ENCODE measurements at places on chromosomes 7 and 10.

GRCh38 chr10:78778444-78779338, 290.1 kb upstream of the ZMIZ1 start:
- no peak for DNase-seq

DNA sequence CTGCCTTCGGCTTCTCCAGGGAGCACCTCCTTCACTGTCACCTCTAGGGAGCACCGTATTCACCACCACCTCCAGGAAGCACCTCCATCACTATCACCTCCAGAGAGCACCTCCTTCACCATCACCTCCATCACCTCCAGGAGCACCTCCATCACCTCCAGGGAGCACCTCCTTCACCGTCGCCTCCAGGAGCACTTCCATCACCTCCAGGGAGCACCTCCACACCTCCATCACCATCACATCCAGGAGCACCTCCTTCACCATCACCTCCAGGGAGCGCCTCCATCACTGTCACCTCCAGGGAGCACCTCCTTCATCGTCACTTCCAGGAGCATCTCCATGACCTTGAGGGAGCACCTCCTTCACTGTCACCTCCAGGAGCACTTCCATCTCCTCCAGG, 102.3 kb downstream of the DNAJB6 start:
- no peak for DNase-seq

GRCh38 chr10:108112218-108112617, 947.7 kb upstream of the SORCS1 start:
- DNase-seq: no peak

DNA sequence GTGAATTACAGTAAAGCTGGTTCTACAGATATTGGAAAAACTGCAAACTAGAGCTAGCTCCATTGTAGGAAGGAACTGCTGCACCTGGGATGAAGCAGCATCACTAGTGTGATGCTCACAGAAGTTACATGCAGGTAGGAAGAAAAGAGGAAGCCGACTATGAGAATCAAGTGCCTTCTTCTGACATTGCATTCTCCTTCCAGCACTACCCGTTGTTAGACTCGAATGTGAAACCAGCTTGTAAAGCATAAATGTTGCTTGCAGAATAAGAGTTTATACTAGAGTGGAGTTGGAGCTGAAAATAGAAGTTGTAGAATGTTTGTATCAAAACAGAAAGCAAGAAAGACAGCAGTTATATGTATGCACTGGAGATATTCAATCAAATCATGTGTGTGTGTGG, 49.9 kb downstream of the TRIM24 start:
- no peak for DNase-seq

DNA sequence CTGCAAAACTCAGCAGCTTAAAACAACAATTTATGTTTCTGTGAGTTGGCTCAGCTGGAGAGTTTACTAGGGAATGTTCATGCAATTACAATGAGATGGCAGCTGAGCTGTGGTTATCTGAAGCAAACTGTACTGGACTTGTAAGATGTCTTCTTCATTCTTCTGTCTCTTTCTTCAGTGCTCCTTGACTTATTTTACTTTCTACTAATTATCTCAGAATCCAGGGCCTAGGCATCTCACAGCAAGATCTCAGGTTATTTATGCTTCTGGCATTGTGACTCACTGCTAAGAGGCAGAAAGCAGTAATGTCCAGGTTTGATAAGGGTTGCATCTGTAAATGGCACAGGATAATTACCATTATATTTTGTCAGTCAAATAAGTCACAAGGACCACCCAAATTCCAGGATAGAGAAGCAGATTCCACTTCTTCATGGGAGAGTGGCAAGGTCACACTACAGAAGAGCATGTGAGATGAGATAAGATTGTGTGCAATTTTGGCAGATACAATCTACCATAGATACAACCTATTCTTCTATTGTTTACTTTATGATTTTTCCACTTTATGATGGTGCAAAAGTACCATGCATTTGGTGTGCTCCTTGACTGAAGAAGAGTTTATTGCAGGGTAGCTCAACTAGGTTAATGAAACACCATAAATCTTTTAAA, 16.8 kb downstream of the VIM start:
- no peak for DNase-seq

DNA sequence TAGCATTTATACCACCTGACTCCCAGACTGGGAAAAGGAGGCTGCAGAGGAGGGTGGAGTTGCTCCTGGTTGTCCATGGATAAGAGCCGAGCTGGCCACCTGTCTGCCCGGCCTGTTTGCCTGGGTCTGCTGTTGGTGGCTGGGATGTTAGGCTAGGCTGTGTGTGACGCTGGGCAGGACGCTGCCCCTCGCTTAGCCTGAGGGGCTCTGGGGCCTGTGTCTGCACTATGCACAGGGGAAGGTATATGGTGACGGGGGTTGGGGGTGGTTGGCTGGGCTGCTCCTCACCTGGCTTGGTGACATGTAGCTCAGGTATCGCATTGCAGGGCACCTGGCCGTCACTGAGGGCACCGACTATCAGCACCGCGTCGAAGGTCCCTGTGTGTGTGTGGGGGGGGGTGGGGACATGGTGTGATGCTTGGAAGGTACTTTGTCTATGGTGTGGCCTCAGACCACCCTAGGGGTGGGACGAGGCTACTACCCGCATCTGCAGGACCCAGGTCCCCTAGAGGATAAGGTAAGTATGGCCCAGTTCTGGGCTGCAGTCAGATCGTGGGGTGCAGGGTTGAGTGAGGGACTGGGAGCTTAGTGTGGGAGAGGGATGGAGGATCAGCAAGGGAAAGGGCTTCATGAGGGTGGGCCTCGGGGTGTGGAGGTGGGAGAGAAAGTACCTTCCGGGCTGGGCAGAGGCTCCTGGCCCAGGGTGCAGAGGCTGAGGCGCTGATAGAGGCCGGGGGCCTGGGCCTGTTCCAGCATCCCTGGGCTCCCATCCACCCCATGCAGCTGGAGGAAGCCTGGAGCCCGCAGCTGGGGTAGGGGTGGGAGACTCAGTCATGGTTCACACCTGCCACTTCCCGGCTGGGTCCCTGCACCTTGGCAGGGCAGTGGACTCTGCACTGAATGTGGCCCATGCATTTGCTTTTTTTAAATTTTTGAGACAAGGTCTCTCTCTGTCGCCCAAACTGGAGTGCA, 2.3 kb downstream of the METTL27 start:
- DNase-seq: no peak

- no peak for DNase-seq
Measured at GRCh38 chr7:108947526-108947925, 377.9 kb downstream of the DNAJB9 start.

DNA sequence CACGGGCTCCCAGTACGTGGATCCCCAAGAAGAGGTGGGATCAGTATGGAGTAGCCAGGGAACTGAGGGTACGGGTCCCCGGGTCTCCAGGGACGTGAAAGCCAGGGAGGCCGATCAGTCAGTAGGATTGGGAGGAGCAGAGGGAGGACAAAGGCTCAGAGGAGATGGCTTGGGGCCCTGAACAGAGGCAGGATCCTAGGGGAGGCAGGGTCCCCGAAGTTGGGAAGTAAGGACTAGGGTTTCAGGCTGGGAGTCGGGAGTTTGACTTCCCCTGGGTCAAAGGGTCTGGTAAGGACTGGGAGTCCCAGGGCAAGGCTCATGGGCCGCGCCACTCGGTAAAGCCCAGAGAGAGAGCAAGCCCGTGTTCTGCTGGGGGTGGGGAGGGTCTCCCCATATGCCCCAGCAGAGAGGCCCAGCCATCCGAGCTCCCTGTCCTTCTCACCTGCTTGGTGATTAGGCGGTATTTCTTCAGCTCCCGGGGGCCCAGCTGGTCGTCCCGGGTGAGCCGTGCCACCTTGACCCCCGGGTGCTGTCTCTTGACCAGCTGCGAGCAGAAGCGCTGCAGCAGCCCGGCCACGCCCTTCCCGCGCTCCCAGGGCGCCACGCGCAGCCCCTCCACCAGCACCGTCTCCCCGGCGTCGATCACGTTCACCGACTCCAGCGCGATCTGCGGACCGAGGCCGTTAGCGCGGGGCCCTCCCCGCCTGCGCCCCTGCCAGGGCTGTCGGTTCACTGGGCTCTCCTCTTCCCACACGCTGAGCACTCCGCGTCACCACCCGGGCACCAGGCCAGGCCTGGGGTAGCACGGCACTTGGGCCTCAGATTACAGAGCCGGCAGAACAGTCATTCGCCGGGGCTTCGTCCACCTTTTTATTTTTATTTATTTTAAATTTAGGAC, 7.0 kb downstream of the NAT16 start:
- no peak for DNase-seq
